ENCODE measurements at places on chromosomes 6 and 20.

DNA sequence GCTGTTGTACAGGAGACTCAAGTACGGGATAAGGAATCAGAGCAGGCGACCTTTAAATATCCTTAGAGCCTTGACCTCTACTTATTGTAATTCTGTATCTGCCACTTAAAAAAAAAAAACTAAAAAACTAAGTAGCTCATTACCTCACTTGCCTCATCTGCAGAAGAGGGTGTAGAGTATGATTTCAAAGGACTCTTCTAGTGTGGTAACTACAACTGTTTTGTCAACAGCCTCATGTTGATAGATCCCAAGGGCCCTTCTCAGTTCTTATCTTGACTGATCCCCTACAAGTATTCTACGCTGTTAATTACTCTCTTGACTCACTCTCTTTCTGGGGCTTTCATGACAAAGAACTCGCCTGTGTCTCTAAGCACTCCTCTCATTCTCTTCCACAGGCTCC lies 16.7 kb upstream of the PDYN start:
- DNase-seq, result no peak

DNA sequence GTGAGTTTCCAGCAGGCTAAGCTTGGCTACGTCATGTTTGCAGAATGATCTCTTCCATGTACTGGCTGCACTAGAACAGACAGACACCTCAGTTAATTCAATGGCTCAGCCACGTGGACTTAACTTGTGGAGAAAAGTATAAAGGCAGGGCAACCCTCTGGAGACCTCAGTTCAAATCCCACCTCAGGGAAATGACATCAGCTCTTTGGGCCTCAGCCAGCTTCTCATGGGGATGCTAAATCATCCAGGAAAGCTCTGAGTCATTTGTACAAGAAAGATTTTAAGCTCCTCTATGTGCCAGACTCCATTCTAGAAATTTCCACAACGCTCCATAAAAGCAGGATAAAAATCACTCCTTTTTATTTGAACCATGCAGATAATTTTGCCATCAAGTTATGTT lies 128.5 kb upstream of the SALL4 start:
- no peak for DNase-seq

DNA sequence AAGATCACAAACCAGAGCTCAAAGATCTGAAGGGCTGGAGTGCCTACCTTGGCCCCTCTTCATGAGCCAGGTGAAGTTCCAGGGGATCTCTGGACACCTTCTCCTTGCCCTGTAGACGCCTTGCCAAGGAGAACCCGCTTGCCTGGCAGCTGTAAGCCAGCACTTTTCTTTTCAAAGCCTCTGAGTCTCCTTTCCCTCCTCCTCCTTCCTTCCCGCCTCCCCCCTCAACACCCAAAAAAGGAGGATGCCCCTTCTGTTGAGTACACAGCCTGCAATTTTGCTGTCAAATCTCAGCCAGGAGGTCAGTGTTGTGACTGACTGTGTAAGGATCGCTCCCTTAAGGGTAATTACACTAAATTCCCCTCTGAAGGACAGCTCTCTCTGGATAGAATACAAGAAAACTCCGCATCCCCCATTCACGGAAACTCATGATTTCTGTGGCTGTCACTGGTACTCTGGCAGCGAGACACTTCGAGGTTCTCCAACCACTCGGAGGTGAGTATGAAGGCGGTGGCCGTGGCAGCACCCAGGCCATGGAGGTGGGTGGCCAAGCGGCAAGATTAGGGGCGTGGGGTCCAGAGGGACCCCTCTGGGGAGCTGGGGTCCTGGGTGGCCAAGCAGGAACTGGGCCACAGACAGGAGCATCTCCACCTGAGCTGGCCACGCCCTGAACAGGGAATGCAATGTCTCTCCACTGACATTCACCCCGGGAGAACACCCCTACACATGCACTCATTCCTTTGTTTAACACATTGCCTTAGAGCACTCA lies 23.2 kb upstream of the FOXP4 start:
- DNase-seq, result no peak

- no peak for DNase-seq
These were observed 33.1 kb upstream of the HINT3 start for GRCh38 chr6:125923366-125923877.

DNA sequence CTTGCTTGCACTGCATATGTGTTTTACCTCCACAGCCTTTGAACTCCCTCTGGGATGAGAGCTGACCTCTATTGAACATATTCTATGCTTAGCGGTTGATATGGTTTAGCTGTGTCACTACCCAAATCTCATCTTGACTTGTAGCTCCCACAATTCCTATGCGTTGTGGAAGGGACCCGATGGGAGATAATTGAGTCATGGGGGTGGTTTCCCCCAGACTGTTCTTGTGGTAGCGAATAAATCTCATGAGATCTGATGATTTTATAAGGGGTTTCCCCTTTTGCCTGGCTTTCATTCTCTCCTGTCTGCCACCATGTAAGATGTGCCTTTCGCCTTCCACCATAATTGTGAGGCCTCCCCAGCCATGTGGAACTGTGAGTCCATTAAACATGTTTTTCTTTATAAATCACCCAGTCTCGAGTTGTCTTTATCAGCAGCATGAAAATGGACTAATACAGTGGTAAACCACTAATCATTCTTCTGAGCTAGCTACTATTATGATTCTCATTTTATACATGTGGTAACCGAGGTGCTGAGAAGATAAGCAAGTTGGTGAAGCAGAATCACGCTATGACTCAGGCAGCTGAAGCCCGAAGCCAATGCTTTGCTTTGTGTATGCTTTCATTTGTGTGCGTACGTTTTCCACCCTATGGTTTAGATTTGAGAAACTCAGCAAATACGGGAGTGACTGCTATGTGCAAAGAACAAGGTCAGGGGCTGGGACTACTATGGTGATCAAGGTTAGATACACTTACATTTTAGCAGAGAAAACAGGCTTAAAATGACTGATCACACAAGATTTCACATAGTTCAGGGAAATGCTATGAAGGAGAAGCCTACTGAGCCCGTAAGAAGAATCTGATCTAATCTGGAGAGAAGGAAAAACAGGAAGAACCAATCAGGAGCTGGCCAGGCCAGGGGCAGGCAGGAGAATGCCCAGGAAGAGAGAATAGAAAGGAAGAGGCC lies 363.5 kb downstream of the ESR1 start:
- DNase-seq, result no peak

- no peak for DNase-seq
These were observed 41.6 kb upstream of the NOX3 start for GRCh38 chr6:155497273-155497672.

DNA sequence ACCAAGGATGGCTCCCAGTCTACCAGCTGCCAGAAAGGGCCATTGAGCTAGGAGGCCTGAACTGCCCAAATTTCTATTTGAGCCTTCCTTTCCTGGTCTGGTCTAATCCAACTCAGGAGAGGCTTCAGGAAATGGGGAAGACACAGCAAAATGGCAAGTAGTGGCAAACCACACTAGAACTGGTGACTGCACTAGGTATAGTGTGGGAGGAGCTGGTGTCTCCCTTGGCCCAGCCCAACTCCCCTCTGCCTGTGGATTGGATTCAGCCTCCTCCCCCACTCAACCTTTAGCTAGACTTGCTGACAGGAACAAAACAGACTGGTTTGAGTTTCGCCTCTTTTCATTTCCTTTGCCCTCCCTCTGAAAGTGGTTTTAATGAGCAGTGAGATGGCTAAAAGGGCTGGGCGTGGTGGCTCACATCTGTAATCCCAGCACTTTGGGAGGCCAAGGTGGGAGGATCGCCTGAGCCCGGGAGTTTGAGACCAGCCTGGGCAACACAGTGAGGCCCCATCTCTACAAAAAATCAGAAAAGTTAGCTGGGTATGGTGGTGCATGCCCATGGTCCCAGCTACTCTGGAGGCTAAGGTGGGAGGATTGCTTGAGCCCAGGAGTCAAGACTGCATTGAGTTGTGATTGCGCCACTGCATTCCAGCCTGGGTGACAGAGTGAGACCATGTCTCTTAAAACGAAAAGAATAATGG lies 17.5 kb downstream of the MRPS18A start:
- no peak for DNase-seq

DNA sequence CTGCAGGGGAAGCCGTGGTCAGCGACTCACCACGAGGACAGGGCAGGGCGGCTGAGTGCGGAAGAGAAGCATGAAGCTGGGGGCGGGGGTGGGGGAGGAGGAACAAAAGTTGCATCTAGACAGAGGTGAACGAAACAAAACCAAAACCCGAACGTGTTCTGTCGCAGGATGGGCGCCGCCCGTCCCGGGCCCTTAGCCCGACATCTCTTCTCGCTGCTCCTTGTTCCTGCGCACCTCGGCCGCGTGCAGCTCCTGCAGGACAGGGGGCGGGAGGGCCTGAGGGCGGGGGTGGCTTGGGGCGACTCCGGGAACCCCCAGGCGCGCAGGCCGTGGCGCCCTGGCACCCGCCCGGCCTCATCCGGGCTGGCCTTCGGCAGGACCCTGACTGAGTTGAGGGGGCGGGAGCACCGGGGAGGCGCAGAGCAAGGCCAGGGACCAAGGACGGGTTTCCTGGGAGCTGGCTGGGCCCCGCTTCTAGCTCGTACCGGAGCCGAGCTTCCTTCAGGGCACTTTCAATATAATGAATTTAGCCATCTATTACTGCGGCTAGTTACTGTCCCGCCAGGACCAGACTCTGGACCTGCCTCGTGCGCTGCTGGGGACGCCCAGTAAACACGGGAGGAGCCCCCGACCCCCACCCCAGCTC lies 12.0 kb downstream of the STMN3 start:
- no peak for DNase-seq

DNA sequence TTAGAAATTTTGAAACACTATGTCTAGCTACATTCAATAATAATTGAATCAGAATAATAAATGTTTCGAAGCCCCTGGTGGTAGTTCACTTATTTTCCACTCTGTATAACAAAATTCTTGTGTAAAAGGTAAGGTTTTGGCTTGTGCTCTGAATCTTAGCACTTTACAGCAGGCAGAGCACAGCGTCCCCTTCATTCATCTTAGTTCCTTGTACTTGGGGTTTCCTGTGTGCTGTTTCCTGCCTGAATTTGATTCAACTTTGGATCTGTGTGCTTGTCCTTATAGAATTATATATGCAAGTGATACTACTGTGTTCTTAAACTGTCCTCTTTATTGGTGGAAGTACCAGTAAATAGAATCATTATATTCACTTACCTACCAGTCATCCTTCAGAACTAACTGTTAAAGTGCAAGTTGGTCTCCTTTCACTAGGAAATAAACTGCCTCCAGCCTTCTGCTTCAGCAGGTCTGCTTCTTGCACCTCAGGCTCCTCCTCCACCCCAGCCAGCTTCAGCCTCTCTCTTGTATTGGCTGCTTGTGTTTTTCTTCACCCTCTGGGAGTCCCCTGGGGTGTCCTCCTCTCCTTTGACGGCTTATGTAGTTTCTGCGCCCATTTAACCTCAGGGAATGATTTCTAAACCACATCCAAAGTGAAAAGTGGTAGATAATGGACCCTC lies 28.8 kb upstream of the TULP4 start:
- DNase-seq, result no peak

DNA sequence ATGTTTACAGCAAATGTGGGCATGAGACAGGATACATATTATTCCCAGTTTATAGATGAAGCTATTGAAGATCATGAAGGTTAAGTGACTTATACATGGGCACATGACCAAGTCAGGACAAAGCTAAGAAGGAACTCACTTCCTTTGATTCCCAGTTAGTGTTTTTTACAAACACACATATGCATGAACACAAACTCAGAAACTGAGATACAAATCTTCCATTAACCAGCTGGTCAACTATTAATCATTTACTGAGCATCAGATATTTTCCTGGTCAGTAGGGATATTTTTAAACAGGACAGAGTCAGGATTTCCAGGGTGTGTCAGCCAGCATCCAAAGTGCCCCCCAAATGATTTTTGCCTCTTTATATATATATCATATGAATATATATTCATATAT lies 222.2 kb downstream of the OGFRL1 start:
- DNase-seq, result no peak

DNA sequence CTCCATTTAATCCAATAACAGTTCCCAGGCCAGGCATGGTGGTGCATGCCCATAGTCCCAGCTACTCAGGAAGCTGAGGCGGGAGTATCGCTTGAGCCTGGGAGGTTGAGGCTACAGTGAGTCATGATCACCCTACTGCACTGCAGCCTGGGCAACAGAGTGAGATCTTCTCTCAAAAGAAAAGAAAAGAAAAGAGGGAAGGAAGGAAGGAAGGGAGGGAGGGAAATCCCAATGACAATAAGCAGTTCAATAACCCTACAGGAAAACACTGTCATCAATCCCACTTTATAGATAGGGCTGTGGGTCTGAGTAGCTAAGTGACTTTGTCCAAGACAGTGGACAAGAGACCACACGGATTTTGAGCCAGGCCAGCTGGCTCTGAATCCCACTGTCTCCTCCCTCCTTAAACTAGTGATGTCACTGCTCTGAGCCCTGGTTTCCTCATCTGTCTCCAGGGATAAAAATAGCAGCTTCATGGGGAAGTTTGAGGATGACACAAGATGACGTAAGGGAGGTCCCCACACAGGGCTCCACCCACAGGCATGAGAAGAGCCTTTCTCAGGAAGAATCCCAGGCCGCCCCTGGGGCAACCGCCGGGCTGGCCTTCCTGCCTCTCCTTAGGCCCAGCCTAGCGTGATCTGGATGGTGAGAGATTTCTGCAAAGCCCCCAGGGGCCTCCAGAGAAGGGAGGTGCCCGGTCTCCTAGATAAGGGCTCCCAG lies 7.2 kb upstream of the TRIB3 start:
- DNase-seq, result no peak

DNA sequence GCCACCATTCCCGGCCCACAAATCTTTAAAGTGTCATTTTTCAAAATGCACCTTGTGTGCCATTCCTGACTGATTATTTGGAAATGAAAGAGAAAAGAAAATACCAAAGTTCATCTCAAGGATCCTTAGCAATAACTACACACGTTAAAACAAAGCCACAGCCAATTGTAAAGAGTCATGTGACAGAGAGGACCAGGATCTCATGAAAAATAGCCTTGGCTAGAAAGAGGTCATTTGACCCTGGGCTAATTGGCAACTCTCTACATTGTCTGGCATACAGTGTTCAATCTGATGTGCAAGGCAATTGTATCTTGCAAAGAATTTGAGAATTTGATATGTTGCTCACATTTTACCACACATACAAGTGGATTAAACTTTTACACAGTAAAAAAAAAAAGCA lies 31.6 kb upstream of the HLA-G start:
- DNase-seq, result no peak

- DNase-seq, result no peak
These were observed 93.7 kb upstream of the PTPN1 start for GRCh38 chr20:50416269-50417022.

DNA sequence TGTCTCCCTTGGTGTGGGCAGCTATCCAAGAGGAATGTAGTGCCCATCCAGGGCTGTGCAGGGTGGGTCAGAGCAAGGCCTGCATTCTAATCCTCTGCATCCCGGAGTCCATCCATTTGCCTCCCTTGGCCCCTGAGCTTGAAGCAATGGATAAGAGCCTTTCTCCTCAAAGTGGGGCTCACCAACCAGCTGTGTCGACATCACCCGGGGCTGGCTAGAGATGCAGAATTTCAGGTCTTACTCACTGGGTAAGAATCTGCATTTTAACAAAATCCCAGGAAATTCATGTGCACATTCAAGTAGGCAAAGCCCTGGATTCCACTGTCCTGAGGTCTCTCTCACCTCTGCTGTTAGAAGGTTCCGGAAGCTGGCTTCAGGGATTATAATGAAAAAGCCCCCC lies 95.3 kb downstream of the MDGA1 start:
- DNase-seq, result no peak

- peak; percentile 41 for DNase-seq
These were observed 11.9 kb downstream of the ZNF335 start for GRCh38 chr20:45959956-45960630.

- DNase-seq, result no peak
These were observed 860.5 kb downstream of the TBC1D32 start for GRCh38 chr6:120473804-120474203.

Measured in left forelimb (tissue), 1 donor.